ENCODE measurements at places on chromosomes 3 and 15.
A peak's percentile ranks its signal among the peaks of the same experiment; 100 is the strongest.

DNA sequence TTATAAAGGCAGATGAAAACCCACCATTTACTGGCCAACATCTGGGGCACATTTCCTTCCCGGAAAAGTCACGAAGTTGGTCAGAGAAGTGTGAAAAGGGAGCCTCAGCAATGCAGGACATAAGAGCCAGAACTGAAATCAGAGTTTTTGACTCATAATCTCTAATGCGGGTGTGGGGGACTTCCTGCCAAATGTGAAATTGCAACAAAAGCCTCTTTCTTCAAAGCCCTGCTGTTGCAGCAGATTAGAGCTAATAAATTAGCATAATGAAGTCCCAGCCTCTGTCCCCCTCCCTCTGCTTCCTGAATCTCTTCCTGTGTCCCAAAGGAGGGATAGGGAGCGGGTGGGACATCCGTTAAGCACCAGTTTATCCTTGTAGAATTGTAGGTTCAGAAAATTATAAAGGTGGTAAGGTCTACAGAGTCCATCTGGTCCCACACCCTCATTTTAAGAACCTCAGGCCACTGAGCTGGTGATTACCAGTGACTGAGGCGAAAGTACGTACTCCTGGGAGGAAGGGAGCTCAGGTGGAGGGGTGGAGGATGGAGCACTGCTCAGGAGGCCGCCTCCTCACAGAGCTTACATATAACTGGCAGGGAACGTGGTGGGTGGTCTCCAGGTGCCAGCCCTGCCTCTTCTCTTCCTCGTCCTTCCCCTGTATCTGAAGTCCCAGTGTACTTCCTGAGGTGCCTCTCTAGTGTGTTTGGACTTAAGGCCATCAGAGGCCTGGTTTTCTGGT lies 35.0 kb downstream of the ST6GAL1 start:
- DNase-seq: no peak

- no peak for DNase-seq
Measured at GRCh38 chr3:171436380-171436779, 23.8 kb downstream of the TNIK start.

GRCh38 chr15:81335631-81336030 lies 11.7 kb upstream of the STARD5 start:
- DNase-seq: no peak

- DNase-seq: no peak
Measured at GRCh38 chr3:185976100-185976499, 38.3 kb upstream of the TRA2B start.

DNA sequence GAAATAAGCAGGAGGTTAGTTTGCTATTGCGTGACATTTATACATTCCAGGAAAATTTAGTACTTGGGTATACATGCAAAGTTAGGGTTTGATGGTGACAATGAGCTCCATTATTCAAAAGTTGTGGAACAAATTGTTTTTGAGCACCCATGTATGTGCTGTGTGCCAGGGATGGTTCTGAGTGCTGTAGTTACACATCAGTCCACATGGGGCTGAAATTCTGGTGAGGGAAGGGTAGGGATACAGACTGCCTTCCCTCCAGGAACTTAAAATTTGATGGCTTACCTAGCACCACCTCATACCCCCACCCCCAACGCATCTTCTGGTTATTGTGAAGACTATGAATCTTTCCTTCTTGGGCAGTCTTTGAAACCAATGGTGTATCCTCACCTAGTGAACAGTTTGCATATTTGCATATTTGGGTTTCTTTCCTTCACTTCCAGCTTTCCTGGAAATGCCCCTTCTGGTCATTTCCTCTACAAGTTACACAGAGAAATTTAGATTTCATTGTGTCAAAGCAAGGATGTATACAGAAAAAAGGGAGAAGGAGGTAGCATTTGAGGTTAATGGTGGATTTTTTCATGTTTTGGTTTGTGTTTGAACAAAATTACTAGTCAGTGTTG lies 222.0 kb upstream of the IL12A start:
- DNase-seq: no peak

DNA sequence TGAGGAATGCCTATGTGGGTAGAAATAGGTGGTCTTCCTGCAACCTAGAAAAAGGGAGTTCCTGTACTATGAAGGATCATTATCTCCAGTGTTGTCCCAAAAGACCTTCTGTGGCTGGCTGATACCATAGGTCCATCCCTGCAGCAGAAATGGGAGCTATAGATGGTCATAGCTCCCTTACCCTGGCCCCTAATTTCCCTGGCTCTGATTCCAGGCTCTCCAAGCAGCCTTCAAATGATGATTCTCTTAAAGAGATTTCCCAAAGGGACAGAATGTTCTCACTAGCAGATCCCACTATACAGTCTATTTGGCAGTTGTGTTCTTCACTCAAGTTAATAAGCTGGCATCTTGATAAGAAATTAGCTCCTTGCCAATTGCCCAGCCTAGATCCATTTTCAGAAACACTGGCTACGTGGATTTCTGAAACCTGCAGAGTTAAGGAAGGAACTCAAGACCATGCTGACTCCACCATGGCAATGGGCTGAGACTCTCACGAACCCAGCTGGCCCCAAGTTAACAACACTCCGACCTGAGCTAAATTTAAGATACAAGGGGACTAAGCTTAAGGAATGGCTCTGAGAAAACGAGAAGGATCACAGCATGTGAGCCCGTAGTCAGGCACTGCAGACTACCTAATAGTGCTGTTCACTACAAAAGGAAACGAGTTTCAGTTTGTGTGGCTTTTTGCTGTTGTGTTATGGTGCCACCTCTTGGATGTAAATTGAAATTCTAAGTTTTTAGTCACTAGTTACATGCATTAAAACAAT lies 11.4 kb downstream of the C15orf40 start:
- DNase-seq: peak; percentile 57

DNA sequence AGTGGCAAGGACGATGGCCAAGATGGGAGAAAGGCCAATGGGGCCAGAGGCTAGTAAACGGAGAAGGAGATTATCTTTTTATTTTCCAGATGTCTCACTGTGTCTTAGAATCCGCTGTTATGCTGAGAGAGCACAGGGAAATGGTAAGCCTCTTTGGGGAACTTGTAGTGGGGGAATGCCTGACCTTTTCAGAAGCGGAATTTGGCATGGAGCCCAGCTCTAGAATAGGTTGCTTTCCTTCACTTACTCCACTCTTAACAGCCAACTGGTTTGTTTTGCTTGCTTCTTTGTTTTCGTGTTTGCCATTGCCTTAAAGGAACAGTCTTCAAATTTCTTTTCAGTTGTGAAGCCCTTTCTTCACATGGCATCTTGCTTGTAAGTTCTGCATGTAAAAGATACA lies 316.2 kb upstream of the THRB start:
- DNase-seq: no peak

- no peak for DNase-seq
Measured at GRCh38 chr3:195032955-195033354, 238.0 kb downstream of the XXYLT1 start.

- no peak for DNase-seq
Measured at GRCh38 chr3:160948273-160948672, 156.9 kb downstream of the B3GALNT1 start.

- no peak for DNase-seq
Measured at GRCh38 chr15:31579282-31579681, 252.6 kb downstream of the KLF13 start.

DNA sequence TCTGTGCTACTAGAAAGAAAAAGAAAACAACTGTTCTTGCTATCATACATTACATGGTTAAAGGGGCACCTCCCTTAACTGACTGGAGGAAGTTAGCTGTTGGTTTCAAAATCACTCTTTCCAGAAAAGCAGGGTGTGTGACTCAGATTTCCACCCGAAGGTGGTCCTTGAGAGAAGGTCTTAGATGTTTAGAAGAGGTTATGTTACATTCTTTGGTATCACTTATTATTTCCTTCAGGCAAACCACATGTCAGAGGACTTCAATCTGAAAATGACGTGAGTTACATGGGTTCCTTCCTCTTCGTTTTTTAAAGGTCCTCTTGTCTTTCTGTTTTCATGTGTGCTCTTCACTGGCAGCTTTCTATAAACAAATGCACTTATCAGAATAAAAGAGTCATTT lies 307.9 kb upstream of the CBLB start:
- DNase-seq: peak; percentile 78

DNA sequence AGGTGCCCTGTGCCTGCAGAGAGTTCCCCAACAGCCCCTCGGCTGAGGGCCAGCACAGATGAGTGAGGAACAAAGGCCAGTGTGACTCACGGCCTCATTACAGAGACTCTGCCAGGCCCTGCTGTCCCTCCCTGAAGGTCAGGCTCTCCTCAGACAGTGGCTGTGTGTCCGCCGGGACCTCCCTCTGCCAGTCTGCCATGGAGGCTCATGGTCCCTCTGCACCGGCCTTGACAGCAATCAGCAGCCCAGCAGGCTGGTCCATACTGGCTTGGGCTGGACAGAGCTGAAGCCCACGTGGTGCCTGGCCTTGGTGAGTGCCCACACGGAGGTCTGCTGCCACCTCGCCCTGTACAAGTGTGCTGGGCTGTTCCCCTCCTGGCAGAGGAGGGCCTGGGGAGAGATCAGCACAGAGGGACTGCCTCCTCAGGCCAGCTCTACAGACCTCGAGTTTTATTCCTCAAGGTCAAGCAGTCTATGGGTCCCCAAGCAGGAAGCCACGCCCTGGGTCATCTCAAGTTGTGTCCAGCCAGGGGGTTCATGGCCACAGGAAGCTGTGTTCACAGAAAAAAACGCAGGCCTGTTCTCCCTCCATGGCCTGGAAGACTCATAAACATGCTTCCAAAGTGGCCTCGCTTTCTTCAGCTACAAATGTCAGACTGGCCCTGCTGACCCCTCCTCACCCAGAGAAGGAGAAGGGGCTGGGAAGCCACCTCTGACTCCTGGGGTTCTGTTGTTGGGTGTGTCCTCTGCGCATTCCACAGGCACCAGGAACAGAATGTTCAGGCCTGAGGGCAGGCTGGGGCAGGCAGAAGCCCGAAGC lies 27.0 kb downstream of the SLC41A3 start:
- no peak for DNase-seq

- no peak for DNase-seq
Measured at GRCh38 chr3:124850633-124851032, 36.5 kb downstream of the ITGB5 start.

- DNase-seq: no peak
Measured at GRCh38 chr15:38229705-38230310, 22.8 kb upstream of the SPRED1 start.

GRCh38 chr15:45326741-45327140 lies 51.6 kb downstream of the GATM start:
- no peak for DNase-seq

- DNase-seq: peak; percentile 87
Measured at GRCh38 chr15:50906954-50907600, 1.4 kb upstream of the AP4E1 start.

DNA sequence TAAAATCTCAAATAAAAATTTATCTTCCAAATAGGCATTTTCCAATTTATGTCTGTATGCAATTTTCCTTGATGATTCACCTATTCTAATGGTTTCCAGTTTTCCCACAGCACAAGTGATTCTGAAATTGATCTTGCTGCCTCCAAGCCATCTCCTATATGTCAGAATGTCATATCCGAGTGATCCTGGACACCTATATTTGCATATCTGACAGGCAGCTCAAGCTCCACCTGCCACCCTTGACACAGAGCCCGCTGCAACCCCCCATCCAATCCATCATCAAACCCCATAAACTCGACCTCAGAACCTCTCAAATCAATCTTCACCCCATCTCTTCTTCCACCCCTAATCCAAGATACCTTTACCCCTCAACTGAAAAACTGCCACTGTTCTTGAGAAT lies 579.5 kb downstream of the EPHB1 start:
- no peak for DNase-seq

DNA sequence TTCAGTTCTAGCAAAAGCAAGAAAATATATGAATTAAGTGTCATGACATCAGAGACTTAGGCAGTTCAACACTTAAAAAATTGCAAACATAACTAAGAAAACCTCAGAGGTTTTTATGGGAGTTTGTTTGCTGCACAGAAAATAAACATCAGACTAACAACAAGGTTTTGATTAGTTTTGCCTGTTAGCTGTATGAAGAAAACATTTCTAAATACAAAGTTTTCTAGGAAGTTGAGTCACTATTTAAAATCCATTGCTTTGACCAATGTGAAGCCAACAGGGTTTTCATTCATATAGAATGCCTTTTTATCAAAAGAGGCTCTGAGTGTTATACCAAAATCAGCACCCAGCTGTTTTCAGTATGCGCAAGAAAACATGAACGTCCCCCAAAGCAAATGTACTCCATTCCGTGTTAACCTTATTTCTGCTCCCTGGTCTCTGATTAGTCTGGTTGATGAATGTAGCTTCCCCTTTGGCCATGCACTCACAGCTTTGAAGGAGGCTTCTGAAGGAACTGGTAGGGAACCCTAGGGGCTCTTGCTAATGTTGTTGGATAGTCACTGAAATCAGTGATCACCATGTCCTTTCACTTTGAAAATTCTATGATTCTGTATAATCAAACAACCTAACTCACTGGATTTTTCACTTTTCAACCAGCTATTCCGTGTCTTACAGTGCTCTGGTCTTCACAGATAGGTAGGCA lies 89.6 kb upstream of the TSEN2 start:
- DNase-seq: no peak

DNA sequence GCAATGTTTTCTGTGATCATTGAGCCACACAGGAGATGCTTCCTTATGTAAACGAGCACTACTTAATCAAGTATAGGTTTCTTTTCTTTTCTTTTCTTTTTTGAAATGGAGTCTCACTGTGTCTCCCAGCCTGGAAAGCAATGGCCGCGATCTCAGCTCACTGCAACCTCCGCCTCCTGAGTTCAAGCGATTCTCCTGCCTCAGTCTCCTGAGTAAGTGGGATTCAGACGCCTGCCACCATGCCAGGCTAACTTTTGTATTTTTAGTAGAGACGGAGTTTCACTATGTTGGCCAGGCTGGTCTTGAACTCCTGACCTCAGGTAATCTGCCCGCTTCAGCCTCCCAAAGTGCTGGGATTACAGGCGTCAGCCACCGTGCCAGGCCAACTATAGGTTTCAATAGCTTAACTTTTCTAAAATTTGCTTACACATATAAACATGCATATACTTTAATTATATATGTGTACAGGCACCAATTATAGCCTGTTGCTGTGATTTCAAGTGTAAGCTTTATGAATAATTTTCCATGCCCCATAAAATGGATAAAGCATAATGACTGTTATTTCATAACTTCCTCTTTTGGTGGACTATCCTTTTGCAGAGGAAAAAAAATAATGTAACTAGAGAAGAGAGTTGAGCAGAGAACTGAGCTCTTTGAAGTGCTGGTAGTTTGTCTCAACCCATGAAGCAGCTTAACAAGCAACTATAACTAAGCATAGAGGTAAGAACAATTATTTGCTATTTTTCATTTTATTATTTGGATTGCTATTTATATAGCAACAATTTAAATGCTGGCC lies 24.8 kb upstream of the MBNL1 start:
- no peak for DNase-seq

DNA sequence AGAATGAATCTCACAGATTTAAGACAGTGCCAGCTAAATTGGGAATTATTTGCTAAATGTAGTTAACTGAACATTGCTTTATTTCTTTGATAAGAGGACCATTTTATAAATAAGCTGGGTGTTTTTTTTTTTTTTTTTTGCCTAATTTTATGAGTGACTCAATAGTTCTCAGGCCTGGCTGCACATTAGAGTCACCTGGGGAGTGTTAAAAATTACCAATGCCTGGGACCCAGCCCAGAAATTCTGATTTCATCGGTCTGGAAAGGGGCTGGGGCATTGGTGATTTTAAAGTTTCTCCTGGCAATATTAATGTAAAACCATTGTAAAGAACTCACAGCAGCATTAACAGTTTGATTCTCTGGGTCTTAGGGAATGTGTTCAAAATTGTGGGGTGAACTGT lies 51.2 kb upstream of the PHLDB2 start:
- DNase-seq: no peak

- no peak for DNase-seq
Measured at GRCh38 chr3:167861649-167862048, 126.1 kb downstream of the SERPINI1 start.

GRCh38 chr3:58218904-58219303 lies 8.1 kb upstream of the DNASE1L3 start:
- no peak for DNase-seq

Measured in stimulated activated effector memory CD8-positive, alpha-beta T cell treated with anti-CD3 and anti-CD28 coated beads, Interleukin-12 subunit alpha, Interleukin-12 subunit beta, amount 100 ng/mL, for 72 hours (primary cell).